NCI-H1417 treated with DMSO at 0.1 percent for 48 hours (cell line): ENCODE measurements at places on chromosomes 13 and 19.

DNA sequence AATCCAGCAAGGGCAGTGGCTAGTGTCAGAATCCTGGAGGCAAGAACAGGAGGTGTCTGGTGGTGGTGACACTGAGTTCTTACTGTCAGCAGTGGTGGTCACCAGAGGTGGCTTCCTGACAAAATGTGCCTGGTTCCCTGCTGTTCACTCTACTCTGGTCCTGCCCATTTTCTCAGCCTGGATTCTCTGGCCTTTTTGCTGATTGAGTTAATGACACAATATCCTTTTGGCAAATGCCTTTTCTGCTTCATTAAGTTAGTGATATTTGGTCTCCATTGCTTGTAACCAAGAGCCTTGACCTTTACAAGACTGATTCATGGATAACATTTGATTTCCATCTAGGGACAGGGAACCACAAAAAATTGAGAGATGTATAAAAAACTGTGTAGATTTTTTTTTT, 51.1 kb downstream of the RFC3 start:
- no peak for DNase-seq

- DNase-seq: no peak
These were observed 38.5 kb upstream of the FGF14 start for GRCh38 chr13:102440259-102440936.

GRCh38 chr19:54307389-54308020, 5.5 kb downstream of the LILRA5 start:
- DNase-seq: no peak

DNA sequence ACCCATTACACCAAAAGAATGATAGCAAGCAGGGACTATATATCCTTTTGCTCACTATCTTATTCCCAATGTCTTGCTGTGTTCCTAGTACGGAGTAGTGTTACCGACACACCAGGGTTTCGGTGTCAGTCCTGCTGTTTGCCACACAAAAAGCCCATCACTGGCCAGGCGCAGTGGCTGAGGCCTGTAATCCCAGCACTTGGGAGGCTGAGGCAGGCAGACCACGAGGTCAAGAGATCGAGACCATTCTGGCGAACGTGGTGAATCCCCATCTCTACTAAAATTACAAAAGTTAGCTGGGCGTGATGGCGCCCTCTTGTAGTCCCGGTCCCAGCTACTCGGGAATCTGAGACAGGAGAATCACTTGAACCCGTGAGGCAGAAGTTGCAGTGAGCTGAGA, 1467.3 kb upstream of the MIR17HG start:
- DNase-seq: no peak

DNA sequence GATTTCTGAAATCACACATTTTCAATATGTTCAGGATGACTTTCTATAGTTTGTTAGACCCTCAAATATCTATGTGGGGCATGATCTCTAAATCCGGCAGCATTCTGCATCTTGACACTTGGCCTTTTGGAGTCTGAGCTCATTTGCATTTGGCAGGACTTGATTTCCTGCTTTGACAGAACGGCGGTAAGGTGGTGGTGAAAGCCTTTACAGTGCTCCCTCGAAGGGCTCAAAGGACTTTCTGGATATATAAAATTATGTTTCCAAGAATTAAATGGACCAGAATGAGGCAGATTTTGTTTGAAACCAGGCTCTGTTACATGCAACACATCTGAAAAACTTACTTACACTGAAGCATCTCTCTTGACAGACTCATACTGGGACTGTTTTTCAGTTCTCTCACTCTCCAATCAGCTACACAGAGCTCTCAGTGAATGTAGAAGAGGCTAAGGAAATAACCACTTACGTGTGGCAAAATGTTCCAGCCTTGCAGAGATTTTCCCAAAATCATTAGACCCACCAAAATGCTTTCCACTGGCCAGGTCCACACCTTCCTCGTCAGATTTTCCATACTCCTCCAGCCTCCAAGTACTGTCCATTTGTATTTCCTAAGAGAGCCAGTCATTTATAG, 207.2 kb downstream of the SPRY2 start:
- no peak for DNase-seq

DNA sequence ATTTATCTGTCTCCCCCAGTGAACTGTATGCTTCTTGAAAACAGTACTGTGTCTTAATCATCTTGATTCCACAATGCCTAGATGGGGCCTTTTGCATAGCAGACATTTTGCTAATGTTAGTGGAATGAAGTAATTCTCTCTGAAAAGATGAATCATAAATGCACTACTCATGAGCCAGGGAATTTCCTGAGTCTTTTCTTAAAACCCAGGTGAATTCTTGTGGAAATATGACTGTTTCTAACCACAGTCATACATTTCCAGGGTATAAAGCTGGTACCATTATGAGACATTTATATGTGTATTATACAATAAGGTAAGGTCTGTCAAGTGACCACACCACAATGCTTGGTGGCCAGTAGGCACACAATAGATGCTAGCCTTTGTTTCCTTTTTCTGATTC, 5.5 kb upstream of the KCTD4 start:
- no peak for DNase-seq

- DNase-seq: no peak
These were observed 12.3 kb downstream of the KDELR1 start for GRCh38 chr19:48379058-48379457.
